NCI-H1436 (cell line): ENCODE measurements at places on chromosomes 13 and 19.

DNA sequence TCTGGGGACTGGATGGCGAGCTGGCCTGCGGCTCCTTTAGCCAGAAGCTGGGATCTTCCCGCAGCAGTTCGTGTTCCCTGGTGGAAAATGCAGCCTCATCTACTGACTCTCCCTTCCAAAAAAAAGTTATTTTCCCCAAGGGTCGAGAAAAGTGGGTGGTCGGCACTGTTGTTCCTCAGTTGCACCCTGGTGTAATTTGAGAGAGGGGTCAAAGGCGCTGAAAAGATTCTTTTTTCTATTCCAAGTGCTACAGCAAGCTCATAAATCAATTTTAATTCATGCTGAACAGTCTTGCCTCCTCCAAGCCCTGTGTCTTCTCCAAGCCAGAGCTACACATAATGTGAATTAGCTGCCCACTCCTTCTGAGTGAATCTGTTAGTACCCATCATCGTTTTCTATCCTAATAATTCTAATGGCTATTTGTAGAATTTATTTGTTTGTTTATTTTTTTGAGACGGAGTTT lies 774 bp downstream of the SLC25A15 start:
- DNase-seq, result no peak

- no peak for DNase-seq
Observed at GRCh38 chr19:38721979-38722773, 22.1 kb downstream of the CAPN12 start.

DNA sequence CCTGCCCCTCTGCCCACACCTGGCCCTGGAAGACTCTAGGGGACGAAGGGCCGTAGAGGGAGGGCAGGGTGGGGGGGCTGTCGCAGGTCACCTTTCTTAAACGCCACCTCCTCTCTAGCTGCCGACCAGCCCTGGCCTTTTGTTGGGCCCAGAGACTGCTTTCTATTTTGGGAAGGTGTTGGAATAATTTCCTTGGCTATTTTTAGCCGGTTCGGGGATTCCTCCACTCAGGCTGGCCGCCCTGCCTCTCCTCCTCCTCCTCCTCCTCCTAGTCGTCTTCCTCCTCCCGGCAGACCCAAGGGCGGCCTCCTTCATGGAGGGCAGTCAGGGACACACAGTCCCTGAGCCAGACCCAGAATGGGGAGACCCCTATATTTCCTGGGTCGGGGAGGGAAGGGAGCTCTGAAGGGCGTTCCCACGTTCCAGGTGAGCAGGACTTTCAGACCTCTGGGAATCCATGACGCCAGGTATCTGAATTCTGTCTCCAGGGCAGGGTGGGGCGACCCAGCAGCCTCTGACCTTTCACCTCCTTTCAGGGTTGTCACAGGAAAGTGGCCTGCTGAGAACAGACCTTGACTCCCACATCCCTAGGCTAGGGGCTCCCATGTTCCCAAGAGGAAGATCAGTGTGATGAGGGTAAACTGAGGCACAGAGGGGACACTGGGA lies 19.9 kb downstream of the GADD45B start:
- no peak for DNase-seq

DNA sequence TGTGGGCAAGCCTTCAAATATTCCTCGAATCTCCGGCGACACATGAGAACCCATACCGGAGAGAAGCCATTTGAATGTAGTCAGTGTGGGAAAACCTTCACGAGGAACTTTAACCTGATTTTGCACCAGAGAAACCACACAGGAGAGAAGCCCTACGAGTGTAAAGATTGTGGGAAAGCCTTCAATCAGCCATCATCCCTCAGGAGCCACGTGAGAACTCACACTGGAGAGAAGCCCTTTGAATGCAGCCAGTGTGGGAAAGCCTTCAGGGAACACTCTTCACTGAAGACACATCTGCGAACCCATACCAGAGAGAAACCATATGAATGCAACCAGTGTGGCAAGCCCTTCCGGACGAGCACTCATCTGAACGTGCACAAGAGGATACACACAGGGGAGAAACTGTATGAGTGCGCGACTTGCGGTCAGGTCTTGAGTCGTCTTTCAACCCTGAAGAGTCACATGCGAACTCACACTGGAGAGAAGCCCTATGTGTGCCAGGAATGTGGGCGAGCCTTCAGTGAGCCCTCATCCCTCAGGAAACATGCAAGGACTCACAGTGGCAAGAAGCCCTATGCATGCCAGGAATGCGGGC lies 28.8 kb downstream of the ZNF333 start:
- DNase-seq, result no peak

DNA sequence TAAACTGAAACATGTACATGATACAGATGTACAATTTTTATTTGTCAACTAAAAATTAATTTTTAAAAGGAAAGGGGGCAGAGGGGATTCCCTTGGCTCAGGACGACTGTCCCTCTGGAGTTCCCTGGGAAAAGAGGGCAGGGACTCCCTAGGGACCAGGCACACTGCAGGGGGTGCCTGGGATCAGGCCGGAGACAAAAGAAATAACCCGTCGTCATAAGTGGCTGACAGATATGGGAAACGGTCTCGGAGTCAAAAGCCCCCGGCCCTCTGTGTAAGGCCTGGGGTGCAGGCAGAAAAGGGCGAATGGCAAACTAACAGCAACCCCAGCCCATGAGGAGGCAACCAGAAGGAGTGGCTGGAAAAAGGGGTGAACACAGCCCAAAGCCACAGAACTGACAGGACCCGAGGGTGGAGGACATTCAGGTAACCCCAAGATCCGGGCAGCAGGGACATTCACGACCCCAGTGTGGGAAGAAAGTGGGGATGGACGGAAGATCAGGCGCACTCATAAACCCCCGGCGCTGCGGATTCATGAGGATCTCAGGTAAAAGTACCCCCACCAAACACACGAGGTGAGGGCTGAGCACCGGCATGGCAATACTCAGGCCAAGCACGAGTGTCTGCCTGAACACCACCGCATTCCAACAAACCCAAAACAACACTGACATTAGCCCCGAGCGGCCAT lies 6.7 kb downstream of the MLLT1 start:
- no peak for DNase-seq

DNA sequence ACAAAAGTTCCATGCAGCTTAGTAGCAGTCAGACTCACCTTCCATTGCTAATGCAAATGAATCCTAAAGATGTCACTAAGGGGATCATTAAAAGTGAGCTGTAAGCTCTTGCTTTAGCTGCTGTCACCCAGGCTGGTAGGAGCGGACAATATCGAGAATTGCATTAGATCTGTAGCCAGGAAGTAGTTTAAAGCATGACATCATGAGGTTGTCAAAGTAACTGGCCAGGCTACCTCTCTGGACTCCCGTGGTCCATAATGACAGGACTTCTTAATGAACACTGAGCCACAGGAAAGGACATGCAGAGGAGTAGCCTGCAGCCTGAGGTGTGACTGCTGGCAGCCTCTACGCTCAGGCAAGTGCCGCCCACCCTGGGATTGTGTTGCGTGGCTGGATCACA lies 522.3 kb upstream of the NBEA start:
- no peak for DNase-seq
